ENCODE measurements at places on chromosomes 2 and 18.

- no peak for DNase-seq
These were observed 159.7 kb downstream of the SOCS6 start for GRCh38 chr18:70448588-70448987.

DNA sequence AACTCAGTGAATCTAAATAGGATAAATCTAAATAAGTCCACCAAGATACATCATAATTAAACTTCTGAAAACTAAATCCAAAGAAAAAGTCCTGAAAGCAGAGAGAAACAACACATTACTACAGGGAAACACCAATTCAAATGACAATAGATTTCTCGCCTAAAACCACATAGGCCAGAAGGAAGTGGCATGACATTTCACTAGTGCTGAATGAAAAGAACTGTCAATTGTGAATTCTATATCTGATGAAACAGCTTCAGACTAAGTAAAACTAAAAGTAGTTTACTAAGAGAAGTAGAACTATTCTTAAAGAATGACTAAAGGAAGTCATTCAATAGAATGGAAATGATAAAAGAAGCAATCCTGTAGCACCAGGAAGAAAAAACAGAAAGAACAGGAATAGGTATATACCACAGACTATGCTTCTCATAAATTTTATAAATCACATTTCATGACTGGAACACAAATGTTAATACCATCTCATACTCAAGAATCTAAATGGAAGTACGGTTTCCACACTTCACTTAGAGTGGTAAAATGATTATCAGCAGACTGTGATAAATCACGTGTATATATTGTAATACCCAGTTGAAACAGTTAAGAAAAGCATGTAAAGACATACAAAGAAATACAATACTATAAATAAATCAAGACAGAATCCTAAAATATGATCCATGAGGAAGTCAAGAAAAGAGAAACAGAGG is 46.4 kb downstream of the ASXL2 start:
- no peak for DNase-seq

DNA sequence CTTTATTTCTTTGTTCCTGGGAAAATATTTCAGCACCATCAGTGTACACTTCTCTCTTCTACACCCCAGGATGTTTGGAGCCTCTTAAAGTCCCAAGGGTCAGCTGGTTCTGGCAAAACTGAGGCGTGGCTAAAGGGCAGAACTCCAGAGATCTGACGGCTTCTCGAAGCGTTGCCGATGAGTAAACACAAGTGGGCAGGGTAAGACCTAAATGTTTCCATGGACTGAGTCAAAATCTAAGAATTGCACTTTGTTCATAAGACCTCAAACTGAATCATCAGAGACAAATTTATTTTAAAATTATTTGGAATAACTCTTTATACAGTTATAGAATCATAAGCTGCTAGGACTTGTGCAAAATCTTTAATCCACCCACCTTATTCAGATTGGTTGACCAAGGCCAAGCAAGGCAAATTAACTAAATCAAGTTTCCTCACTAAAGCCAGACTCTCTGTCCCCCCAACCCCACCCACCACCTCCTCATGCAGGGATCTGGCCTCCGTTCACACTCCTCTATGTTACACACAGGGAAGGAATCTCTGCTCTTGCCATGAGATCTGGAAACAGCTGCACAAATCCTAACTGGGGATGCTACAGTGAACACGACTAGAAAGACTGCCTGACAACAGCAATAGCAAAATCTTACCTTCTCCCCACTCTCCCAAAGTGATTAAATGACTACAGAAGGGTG is 342.6 kb upstream of the KLHL29 start:
- peak; percentile 7 for DNase-seq

DNA sequence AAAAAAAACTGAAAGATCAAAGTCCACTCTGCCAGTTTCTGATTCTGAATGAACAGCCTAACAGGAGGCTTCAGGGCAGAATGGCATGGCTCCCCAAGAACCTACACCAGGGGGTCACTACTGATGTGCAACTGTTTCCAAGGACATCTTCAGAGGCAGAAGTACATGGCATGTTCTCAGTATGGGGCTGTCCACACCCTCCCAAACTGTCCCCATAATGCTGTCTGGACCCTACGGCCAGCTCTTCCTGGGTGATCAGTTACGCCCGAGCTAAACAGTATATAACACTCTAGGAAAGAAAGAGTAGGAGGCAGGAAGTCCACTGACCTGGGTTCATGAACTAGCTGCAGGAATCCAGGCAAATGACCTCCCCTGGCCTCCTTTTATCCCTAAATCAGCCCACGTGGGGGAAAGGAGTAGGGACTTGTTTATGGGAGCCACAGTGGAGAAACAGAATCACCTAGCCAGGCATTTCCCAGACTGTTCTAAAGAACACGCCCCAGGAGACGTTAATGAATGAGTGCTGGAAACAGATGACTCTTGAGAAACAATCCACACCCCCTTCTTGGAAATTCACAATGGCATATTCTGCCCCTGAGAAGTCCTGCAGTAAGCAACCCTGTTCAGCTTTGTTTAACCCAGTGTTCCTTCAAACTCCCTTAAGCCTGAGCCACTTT is 2.5 kb downstream of the TMBIM1 start:
- no peak for DNase-seq

DNA sequence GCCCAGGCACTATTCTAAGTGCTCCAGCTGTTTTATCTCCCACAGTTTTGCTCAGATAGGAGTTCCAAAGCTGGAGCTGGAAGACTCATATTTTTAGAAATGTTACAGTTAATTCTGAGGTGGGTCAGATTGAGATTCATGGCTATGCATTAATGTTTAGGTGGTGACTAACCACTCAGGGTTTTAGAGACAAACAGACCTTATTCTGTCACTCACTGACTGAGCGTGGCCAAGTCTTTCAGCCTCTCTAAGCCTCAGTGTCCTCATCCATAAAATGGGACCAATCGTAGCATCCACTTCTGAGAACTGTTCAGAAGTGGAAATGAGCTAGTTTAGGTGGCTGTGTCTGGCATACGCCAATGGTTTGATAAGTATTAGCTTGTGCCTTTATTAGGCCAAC is 4.3 kb upstream of the CASP8 start:
- no peak for DNase-seq

DNA sequence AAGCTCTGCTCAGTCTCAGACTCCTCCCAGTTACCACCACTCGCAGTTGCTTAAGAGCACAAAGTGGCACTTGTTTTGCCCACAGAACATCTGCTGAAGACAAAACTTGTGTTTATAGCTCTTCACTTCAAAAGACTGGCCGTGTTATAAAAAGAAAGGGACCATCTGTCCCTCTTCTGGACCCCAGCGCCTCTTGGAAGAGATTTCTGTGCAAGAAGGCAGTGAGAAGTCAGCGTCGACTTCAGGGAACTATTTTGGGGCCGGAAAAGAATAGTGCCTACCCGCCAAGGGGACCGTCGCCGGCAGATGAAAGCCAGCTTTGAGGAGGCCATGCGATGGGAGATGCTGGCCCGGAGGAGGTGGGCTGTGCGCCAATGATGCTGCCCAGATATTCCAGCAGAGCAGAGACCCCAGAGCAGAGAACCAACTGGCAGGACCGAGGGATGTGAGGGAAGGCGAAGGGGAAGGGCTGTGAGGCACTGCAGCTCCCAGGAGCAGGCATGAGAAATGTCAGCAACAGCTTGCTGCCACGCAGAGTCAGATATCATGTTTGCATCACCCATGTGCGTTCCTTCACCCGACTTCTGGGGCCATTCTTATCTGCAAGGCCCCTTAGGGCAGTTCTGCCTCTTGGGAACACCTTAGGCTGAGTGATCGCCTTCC is 270.9 kb downstream of the ATAD2B start:
- DNase-seq = no peak

- DNase-seq = no peak
These were observed 6.1 kb upstream of the TDRD15 start for GRCh38 chr2:21117688-21118087.

- DNase-seq = no peak
These were observed 83.8 kb downstream of the MBD2 start for GRCh38 chr18:54140641-54141040.

DNA sequence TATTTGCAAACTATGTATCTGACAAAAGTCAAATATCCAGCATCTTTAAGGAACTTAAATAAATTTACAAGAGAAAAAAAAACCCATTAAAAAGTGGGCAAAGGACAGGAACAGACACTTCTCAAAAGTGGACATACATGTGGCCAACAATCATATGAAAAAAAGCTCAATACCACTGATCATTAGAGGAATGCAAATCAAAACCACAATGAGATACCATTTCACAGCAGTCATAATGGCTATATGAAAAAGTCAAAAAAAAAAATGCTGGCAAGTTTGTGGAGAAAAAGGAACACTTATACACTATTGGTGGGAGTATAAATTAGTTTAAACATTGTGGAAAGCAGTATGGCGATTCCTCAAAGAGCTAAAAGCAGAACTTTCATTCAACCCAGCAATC is 130.3 kb upstream of the LHCGR start:
- DNase-seq = no peak

DNA sequence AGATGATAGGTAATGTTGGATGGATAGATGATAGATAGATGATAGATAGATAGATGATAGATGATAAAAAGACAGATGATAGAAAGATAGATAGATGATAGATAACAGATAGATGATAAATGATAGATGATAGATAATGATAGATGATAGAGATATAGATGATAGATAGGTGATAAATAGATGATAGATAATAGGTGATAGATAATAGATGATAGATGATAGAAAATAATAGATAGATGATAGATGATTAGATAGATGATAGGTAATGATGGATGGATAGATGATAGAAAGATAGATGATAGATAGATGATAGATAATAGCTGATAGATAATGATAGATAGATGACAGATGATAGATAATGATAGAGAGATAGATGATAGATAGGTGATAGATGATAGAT is 31.0 kb upstream of the SNTG2 start:
- DNase-seq = no peak

GRCh38 chr2:54859997-54860701 is 136.7 kb downstream of the EML6 start:
- no peak for DNase-seq

DNA sequence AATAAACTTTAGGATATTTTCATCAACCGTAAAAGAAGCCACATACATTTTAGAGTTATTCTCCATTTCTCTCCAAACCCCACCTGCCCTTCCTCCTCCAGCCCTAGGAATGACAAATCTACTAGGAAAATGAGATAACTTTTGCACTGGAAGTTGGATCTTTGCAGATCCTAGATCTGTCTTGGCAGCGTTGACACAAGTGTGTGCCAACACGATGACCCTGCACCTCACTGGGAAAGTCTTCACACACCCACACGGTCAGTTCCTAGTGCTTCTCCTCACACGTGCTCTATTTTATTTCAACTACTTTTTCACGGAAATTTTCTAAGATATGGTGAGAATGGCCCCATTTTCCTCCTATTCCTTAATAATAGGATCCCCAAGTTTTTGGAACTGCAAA is 14.1 kb upstream of the HPCAL1 start:
- DNase-seq = no peak

- DNase-seq = no peak
These were observed 87.5 kb downstream of the TFCP2L1 start for GRCh38 chr2:121197369-121198091.

- no peak for DNase-seq
These were observed 201.9 kb upstream of the CCDC150 start for GRCh38 chr2:196437626-196438025.

DNA sequence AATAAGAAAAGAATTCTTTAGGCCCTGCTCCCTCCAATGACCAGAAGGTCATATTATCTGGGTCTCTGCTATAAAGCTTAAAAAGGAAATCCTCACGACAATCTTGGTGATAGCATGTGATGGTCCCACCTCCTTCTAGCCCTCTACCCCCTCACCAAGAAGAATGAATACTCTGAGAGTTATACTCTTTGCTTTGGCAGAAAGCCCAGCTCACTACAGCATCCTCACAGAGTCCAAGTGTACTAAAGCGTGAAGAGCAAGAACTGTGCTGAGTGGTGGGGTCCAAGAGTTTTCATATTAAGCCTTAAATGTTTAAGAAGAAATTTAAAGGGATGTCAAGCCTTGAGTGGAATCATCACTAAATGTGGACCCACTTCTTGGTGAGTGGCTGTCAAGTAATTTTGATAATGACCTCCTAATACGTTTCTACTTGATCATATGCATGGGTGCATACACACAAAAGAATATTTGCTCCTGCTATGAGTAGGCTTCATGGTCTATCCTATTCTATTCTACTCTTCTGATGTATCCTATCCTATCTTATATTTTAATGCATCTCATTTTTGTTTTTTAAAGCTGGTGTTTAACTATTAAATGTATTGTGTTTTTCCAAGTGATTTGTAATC is 16.5 kb upstream of the SERPINB7 start:
- no peak for DNase-seq

GRCh38 chr2:27737676-27738348 is 33.7 kb upstream of the MRPL33 start:
- no peak for DNase-seq

GRCh38 chr2:35714883-35715282 is 640.7 kb upstream of the CRIM1 start:
- DNase-seq = no peak

DNA sequence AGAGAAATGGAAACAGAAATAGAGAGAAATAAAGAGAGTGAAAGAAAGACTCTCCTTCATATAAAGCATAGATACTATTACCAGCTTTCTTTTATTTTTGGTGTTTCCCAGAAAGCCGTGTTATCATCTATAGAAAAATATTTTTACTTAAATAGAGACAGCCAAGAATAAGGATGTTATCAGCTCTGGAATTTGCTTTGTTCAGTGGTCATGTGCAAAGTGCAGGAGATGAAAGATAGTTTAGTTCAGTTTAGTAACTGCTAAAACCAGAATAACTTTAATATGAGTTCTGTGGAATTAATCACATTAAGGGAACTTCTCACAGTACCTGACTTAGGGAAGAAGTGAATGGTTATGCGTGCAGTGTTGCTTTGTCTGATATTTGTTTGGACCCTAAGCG is 140.4 kb downstream of the CALCRL start:
- no peak for DNase-seq

DNA sequence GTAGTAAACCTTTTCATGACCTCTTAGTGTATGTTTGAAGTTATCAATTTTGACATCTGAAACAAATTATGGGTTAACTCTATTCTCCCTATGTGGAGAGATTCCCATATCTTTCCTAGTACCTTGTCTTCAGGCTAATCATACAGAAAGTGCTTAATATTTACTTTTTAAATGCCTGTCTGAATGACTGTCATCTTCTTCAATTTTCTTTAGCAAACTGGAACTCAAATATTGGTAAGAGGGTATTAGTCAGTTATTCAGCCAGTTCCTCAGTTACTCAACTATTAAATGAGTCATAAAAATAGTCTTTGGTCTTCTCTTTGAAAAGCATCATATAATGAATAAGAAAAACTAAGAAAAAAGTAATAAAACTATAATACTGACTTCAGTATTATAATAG is 1038.0 kb upstream of the PIK3C3 start:
- no peak for DNase-seq

GRCh38 chr18:7607540-7608173 is 40.5 kb downstream of the PTPRM start:
- no peak for DNase-seq

Measured in GOT3 (cell line).